Caudate nucleus (tissue), 63 donors: ENCODE measurements at places on chromosomes 16 and 17.

DNA sequence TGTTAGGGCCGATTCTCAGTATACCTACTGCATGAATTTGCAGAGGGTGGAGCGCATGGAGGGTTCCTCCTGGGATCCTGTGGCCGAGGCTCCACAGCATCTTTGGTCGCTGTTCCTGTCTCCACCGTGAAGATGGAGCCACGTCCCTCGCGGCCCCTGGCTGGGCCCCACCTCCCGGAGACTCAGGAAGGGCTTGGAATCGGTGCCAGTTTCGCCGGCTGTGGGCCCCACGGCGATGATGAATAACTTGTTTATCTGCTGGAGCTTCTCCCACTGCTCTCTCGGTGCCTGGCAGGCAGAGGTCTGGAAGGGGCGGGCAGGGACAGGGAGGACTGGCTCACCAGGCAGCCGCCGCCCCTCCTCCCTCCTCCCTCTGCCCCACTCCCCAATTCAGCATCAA lies 8.1 kb downstream of the SLC5A11 start:
- peak; percentile 42 for DNase-seq

GRCh38 chr17:48037036-48037837 lies at the start of gene COPZ2:
TSS of gene COPZ2 (minus strand) at chr17:48037797. CDS start at chr17:48037777, 20 bp downstream.
- DNase-seq: no peak

GRCh38 chr16:68972720-68973119 lies 129.4 kb downstream of the TANGO6 start:
- no peak for DNase-seq

DNA sequence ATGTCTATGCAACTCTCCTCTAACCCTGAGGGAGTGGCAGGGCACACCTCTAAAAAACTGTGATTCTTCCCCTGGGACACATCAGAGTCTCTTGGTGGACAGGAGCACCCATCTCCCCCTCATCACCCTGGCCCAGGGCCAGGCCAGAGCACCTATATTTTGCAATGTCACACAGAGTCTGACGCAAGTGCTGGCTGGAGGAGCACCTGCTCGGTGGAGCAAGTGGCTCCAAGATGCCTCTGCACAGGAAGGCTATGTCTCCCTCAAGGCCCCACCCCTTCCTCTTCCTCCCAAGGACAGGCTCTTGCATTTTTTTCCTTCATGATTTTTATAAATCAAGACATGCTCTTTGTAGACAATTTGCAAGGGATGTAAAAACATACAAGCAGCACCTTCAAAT lies 13.3 kb downstream of the SNN start:
- no peak for DNase-seq

- DNase-seq: no peak
Observed at GRCh38 chr16:29852654-29853053, 10.4 kb downstream of the CDIPT start.

DNA sequence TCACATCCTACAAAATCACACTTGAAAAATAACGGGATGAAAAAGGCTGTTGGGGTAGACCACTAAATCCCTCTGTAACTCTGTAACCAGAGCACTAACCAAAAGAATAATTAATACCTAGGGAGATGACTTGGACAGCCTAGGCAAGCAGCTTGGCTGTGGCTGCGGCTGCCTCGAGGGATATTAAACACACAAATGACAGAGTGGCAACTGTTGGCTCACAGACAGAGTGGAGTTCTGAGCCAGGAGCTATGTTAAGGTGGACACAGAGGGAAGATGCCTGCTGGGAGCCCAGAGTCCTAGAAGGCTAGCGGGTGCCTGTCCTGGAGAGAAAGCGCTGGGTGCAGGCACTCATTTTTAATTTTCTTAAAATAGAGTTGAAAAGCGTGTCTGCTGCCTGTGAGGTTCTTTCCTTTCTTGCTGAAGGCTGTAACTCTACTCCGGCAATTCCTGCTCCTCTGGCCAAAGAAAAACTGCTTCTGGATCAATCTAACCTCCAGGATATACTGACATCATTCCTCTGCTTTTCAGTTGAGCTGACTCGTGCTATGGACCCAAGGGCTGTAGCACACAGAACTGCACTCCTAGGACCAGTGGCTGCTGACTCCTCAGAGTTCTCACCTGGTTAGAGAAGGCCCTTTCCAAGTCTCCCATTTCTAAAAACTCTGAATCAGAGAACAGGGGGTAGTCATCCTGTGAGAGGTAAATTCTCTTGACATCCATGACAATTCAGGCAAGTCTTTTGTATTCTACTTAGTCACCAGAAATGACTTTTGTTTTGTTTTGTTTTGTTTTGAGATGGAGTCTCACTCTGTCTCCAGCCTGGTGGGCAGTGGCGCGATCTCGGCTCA lies 147.9 kb downstream of the STX8 start:
- no peak for DNase-seq

GRCh38 chr17:37475731-37476420 lies 13.8 kb upstream of the DUSP14 start:
- DNase-seq: no peak

GRCh38 chr17:10836966-10837590 lies 809 bp downstream of the PIRT start:
- no peak for DNase-seq

DNA sequence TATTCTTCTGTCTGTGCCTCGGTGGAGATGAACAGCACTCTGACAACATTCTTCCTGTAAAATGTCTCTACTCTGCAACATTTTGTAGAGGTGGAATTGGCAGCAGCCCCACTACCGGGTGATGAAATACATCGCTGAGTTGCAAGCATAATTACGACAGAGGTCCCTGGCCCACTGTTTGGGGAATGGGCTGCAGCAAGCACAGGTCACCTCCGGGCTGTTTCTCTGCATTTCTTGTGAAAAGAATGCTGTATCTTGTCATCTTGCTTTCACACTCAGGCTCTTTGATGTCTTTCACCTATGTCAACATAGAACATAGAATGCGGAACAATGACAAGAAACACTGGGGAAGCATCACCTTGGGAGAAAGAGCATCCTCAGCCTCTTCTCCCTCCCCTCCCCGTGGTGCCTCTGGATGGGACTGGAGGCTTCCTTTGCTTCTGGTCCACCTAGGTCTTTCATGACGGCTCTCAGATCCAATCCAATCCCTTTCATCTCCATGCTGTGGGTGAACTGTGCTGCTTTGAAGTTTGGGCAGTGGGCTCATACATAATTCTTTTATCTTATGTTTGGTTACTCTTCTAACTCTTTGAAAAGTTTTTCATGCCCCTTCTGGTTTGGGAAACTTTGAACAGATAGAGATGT lies 265.0 kb downstream of the PHKB start:
- no peak for DNase-seq

DNA sequence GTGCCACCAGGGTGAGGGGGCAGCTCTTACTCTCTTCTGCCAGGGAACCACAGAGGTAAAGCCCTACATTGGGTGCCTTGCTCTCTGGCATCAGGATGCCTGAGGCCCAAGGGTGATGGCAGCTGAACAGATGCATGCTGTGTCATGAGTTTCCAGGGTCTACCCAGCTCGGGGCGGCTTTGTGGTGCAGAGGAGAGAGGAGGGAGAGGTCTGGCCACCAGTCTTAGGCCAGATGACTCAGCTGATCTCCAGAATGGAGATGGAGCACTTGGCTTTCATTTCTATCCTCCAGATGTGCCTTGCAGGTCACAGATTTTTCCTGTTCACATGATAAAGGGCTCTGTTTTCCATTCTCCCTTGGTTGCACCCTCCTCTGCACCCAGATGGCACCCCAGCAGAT lies 23.6 kb upstream of the USP22 start:
- DNase-seq: no peak

GRCh38 chr16:56998861-56999260 lies 9.5 kb downstream of the NLRC5 start:
- no peak for DNase-seq

GRCh38 chr17:19378416-19379360 lies at the start of gene MAPK7:
TSS of gene MAPK7 (plus strand) at chr17:19378498. CDS start at chr17:19378901, 403 bp downstream.
- DNase-seq: no peak

DNA sequence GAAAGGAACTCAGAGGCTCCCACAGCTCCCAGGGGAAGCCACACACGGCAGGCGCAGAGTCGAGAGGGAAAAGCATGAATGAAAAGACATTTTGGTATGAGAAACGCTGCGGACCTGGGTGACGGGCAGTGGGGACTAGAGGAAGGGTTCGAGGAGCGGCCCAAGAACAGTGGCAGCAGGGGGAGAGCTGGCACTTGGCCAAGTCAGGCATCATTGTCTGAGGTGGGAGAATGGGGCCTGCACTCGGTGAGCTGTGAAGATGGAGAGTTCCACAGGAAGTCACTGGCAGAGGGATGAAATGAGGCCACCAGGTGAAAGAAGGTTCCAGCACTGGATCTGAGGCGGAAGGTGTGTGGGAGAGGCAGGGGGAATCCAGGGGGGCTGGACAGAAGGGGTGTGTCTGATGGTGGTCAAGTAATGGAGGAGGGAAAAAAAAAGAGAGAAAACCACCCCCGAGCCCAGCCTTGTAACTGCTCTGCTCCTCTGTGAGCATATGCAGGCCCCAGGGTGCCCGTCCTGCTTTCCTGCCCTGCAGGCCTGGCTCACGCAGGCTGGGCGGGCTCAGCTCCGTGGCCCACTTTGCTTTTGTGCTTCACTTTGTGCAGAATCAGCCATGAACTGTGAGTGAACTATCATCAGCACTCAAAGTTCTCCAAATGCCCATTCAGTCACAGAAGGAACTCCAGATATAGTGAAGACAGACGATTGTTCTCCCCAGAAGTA lies 31.8 kb downstream of the TMEM204 start:
- no peak for DNase-seq

DNA sequence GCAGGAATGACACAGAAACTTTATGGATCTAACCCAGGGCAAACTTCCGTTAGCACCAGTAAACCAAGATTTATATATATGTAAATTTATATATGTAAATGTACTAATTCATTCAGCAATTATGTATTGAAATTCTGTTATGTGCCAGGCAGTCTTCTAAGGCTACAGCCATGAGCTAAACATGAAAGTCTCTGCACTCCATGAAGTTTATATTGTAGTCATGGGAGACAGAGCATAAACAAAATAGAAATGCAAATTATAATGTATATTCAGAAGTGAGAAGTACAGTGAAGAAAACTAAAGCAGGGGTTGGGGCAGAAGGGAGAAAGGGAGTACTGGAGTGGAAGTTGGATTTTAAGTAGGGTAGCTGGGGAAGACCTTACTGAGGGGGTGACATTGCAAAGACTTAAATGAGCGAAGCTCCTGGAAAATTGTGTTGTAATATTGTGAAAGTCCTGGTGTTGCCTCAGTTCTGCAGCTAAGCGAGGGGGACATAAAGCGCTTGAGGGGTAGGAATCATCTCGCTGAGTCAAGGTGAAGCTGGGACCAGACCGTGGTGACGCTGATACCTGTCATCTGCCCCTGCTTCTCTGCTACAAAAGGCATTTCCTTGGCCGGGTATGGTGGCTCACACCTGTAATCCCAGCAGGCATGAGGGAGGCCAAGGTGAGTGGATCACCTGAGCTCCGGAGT lies 64.8 kb downstream of the YPEL2 start:
- DNase-seq: no peak

DNA sequence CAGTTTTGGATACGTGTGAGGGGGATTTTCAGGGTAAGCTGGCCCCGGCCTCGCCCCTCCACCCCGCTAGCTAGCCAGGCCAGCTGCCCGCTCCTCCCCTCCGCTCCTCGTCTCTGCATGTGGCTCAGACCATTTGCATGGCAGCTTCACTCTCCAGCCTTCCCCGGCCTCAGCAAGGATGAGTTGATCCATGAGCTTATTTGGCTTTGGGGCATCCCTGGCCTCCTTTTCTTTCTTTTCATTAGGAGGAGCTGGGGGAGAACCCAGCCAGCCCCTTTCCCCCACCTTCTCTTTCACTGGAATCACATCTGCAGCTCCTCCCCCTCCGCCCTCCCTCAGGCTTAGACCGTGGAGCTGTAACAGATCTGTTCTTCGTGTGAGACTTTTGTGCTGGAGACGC lies 30.7 kb downstream of the ELAC2 start:
- no peak for DNase-seq

- DNase-seq: no peak
Observed at GRCh38 chr17:49969795-49970389, 902 bp downstream of the DLX4 start.

DNA sequence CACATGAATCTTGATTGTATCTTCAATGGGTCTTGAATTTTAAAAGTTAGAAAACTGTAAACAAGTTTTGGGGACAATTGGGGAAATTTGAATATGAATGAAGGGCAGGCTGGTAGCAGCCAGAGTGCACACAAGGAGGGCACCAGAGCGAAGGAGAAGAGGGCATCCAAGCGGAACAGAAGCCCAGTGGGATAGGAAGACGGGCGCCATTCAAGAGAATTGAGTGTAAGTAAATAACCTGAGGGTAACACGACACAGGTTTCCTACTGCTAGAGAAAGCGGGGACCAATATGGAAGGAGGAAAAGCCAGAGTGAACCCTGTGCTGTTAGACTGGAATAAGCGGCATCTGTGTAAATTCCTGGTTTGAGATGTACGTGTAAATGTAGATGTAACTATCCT lies 115.1 kb upstream of the CCL2 start:
- no peak for DNase-seq

DNA sequence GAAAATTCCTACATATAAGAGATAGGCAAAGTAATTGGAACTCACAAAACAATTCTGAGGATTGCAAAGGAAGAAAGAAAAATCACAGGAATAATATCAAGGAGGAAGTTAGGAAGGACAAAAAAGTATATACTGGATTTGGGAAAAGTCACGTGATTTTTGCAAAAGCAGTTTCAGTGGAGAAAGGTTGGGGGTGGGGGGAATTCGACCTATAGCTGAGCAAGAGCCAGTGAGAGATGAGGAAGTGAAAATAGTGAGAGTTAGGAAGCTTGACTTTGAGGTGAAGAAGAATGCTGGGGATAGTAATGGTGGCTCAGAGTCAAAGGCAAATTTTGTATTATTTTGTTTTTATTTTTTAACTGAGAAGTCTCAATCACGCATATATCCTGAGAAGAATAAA lies 438.0 kb upstream of the PMFBP1 start:
- no peak for DNase-seq

DNA sequence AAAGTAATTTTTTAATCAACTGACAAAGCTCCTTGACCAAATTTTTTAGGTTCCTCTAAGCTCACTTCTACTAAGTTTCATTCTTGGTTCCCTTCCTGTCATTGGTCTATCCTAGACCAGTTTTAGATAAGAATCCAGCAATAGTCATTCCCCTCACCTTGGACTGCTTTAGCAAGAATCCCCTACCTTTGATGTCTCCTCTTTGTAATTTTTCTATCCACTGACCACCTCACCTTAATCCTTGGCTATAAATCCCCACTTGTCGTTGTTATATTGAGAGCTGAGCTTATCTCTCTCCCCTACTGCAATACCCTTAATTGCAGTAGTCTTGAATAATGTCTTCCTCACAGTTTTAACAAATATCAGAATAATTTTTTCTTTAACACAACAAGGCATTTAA lies 107.2 kb downstream of the USP32 start:
- no peak for DNase-seq
